ENCODE measurements at places on chromosomes 12 and 14. TPM values are rescaled to one million over a fixed set of nuclear protein-coding genes. Genes with fewer than 3 reads are reported as not detected.

KERA gene
- not detected for total RNA-seq

PLCZ1 gene
- total RNA-seq: not detected

- DNase-seq: no peak
Measured at GRCh38 chr12:96698965-96699364, 208.1 kb upstream of the NEDD1 start.

DNA sequence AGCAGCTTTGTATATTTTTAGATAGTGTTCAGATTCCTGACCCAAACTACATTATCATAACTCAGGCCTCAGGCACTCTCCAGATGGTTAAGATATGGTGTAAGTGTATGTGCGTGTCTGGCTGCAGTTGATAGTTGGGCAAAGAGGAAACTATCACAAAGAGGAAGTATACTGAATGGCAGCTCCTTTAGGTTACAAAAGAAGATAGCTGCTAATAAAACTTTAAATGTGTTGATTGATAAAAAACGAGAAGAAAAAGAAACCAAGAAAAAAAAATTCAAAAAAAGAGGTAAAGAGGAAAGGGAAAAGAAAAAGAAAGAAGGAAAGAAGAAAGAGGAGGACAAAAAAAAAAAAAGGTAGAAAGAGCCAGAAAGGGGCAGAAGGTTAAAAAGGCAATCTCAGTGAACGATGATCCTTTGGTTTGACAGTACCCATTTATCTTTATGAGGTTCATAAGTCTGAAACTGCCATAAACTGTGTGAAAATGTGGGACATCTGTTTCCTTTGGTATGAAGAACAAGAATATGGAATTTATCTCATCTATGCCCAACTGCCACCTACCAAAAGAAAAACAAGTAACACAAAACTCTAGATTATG is 42.2 kb downstream of the TAOK3 start:
- peak; percentile 88 for DNase-seq

- no peak for DNase-seq
Measured at GRCh38 chr14:28577187-28577586, 189.4 kb upstream of the FOXG1 start.

PIP4K2C gene
- total RNA-seq: 21.3 TPM

DERA gene
- total RNA-seq: 46.2 TPM

DAO gene
- total RNA-seq: not detected

- DNase-seq: no peak
Measured at GRCh38 chr14:104664588-104664987, 24.8 kb upstream of the INF2 start.

GRCh38 chr12:102702447-102703114 is 214.5 kb downstream of the PAH start:
- DNase-seq: peak; percentile 78

TC2N gene
- total RNA-seq: 1.3 TPM

PAH gene
- total RNA-seq: not detected

NINJ2 gene
- 0.32 TPM for total RNA-seq

DNA sequence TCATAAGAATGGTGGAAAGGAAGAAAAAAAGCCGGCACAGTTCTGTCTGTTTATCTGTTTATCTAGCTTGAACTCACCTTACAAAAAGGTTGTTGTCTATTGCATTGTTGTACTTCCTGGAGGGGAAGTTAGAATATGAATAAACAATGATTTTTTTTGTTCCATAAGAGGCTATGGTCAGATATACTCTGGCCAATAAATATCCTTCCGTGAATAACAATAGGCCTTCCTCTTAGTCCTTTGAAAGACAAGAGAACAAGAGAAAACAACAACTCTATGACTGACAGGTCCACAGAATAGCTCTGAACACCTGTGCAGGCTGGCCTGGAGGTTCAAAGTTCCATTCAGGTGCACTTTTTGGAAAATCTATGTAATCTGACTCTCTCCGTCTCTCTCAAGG is 192.8 kb upstream of the KRR1 start:
- DNase-seq: no peak

DNA sequence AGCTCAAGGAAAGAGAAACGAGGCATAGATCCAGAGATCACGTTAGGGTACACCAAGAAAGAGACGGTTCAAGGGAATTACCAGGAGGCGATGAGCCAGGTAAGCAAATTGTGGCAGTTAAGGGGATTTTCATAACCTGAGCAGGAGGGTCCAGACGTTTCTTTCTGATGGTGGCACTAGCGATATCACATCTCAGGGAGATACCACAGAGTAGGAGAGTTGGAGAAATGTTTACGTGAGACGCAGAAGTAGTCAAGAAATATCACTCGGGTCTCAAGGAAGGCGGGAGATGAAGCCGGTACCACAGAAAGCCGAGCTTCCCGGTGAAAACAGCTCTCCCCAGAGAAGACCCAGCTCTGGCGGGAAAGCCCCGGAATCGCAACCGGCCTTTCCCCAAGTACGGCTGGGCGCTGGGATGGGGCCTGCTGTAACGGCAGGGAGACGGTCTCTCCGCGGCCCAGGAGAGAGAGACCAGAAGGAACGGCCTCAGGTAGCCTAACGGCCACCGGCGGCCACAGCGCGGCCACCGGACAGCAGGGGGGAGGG is 485 bp downstream of the SENP1 start:
- peak; percentile 5 for DNase-seq

IL22 gene
- total RNA-seq: not detected

DNA sequence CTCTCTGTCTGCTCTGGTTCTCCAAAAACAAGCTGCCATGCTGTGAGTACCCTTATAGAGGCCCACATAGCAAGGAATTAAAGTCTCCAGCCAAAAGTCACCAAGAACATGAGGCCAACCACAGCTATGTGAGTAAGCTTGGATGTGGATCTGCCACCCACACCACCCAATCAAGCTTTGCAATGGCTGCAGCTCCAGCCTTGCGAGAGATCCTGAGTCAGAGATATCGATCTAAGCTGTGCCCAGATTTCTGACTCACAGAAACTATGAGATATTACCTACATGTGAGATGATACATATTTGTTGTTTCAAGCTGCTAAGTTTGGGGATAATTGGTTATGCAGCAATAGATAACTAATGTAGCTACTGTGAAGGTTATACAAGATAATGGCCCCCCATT is 15.5 kb upstream of the TMEM233 start:
- no peak for DNase-seq

- no peak for DNase-seq
Measured at GRCh38 chr12:71157601-71158233, at the start of gene TSPAN8. Gene TSPAN8 (minus strand): TSS chr12:71157999. CDS start chr12:71157678, 321 bp downstream.

All from fibroblast of villous mesenchyme (primary cell).